HTR-8/SVneo (cell line): ENCODE measurements at places on chromosomes 5 and 9.
A peak's percentile ranks its signal among the peaks of the same experiment; 100 is the strongest.

DNA sequence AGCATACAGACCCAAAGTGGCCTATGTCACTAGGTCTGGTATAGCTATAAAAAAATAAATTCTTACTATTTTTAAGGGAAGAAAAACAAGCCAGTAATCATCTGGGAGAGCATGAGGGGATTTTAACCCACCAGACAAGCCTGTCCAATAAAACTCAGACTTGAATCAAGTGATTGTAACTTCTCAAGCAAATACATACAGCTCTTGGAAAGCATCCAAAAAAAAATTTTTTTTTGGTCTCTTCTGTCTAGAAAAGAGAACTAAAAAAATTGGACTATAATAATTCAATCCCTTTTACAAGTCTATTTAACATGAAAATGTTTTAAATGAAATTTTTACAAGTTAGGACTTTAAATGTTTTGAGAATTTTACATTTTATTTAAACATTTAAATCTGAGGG lies 61.7 kb downstream of the FBXL17 start:
- no peak for DNase-seq

GRCh38 chr5:10853154-10853553 lies 92.1 kb upstream of the DAP start:
- DNase-seq: no peak

DNA sequence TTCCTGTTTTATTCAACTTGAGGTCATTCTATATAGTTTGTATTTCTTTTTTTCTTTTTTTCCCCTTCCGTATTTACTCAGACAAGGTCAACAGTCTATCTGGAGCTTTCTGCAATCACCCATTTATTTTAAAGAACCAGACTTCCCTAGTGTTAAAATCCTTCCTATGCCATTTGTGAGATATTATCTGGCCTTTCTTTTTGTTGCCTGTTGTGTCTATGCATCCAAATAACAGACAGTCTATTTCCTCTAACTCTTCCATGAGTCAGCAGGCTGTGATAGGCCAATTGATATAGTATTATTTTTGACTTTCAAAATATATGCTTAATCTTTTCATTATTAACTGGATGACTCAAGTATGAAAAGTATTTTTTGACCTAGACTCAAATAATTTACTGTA lies 291.2 kb upstream of the PTPRD start:
- DNase-seq: no peak

GRCh38 chr5:68252673-68253623 lies 37.4 kb downstream of the PIK3R1 start:
- DNase-seq: peak; percentile 69

- no peak for DNase-seq
Measured at GRCh38 chr5:2048664-2049063, 165.9 kb upstream of the IRX4 start.

DNA sequence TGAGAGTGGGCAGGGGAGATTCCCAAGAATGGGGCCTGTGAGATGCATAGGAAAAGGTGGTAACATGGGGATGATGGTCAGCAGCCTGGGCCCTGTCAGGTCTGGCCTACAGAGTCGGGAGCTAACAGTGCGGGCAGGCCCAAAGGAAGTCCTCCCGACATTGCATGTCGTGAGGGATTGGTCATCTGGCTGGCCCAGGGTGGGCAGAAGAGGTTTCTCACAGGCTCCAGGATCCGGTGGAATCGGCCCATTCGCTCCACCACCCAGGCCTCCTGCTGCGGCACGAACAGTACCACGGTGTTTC lies 514 bp downstream of the STOML2 start:
- no peak for DNase-seq

DNA sequence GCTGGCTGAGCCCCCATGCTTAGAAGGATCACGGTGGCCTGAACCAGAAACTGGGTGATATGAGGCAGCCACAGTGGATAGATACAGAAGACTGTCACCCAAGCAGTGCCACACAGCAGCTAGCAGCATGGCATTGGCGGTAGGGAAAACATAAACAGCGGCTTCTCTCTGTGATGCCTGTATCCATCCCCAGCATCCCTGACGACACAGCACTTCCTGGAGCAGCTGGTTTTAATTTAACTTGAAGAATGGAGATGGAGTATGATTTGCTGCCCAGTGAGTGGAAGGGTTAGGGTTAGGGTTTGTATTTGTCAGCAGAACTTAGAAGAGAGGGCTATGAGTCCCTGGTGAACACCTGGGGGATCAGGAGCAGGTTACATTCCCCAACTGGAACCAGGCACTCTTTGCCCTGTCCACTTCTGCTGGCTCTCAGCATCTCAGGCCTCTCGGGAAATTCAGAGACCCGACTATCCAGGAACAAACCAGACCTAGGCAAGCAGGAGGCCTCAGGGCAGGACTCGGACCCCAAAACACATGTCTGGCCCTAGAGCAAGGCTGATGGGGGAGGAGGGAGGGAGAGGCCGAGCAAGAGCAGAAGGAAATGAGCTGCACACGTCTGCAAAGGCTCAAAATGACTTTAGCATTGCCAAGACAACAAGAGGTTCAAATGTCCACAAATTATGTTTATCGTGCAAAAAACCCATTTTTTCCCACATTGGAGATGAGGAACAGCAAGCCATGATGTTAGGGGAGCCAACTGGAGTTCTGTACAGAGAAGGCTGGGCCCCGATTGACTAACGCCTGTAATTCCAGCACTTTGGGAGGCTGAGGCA lies 6.5 kb upstream of the GGTA1 start:
- DNase-seq: no peak

DNA sequence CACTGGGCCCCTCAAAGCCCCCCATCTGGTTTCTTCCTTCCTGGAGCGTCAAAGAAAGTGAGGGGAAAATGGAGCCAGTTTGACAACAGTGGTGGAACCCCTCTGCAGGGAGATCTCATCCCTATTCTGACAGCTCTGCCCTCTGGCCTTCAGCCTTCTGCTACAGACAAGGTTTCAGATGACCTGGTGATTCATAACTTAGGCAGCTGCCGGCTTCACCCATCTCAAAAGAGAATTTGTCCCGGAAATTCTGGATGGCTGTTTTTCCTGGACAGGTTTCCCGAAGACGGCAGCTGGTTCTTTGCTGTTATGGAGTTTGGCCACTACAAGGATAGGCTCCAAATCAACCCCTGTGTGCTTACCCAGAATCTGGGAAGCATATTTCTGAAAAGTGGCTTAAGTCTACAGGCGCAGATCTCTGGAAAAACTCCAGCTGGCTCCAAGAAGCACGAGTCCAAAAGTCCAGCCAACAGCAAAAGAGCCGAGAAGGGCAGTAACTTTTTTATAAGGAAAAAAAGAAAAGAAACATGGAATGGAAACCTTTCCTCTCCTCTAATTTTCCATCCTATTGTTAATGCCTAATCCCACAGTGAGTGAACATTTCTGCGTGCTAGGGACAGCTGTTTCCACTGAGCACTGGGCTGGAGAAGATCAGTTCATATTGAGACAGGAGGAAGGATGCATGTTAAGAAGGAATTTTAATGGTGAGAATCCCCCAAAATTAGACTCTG lies 54.5 kb downstream of the ZNF366 start:
- DNase-seq: peak; percentile 80

GRCh38 chr9:137306850-137307254 lies 4.8 kb upstream of the NRARP start:
- DNase-seq: no peak

DNA sequence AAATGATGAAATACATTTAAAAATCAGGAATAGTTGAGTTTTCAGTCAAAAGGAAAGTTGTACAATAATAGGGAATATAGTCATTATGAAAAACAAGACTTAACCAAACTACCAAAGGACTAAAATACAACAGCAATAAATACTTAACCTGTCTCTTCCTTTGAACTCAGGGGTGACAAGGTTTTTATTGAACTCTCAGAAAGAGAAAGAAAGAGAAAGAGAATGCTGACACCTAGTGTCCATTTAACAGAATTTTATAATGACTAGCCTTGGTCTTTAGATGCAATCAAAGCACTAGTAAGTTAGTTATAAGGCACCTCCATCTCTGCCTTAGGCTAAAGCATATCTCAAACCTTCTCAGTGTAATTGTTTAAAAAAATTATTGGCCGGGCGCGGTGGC lies 47.5 kb downstream of the UIMC1 start:
- DNase-seq: peak; percentile 38

DNA sequence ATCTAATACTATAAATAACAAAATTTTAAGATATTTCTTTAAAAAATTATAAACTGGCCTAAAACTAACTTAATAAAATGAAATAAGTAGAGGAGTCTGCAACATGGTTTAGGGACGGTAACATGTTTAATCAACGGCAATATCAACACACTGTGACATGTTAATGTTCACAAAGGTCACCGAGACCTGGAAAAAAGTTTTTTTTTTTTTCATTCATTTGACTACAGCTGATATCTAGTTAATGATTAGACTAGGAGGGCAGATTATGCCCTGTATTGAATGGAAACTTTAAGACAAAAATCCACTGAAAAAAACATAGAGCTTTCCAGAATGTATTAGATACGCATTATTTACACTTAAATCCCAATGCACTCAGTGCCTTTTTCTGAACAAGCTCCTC lies 67.0 kb upstream of the CDK5RAP2 start:
- DNase-seq: no peak

DNA sequence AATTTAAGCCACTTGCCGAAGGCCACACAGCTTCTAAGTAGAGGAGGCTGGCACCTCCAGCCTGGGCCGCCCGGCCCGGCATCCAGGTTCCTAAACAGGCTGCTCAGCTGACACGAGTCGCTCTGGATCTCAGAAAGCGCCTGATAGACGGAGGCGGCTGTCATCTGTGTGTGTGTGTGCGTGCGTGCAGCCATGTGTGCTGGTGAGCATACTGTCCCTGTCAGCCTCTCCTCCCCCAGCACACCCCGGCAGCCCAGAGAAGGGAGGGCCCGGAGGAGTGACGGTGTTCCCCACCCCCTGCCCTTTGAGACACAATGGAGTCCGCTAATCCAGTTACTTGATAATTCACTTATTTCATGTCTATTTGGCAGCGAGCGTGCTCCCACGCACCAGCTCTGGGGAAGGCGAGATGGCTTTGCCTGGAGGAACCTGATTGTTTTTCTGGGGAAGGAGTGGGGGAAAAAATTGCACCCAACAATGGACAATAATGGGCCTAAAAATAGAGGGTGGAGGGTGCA lies 20.0 kb downstream of the NTNG2 start:
- no peak for DNase-seq

- DNase-seq: no peak
Measured at GRCh38 chr9:137247135-137247915, 3.8 kb upstream of the STPG3 start.

GRCh38 chr5:84550222-84550621 lies 165.5 kb upstream of the EDIL3 start:
- no peak for DNase-seq

GRCh38 chr9:91760906-91761305 lies 189.1 kb downstream of the ROR2 start:
- no peak for DNase-seq

GRCh38 chr9:123406691-123407216 lies 50.8 kb downstream of the CRB2 start:
- DNase-seq: no peak

GRCh38 chr9:130480673-130481072 lies 35.9 kb downstream of the ASS1 start:
- no peak for DNase-seq

- no peak for DNase-seq
Measured at GRCh38 chr9:104775976-104776375, 12.0 kb downstream of the NIPSNAP3B start.

DNA sequence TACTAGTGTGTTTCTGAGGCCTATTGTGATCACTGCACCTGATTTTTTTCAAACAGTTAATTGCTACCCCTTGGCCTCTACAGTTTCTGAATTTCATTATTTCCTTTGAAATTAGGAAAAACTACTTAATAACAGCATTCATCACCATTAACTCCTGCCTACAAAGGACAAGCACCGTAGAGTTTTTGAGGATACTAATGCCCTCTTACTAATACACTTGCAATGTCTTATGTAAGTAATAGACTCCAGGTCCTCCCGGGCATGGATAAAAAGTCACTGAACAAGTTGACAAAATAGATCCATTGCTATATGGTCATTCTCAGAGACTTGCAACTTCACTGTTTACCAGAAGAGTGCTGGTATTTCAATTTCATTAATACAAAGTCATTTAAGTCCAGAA lies 1172.5 kb downstream of the CDH12 start:
- DNase-seq: no peak

- DNase-seq: no peak
Measured at GRCh38 chr5:31469466-31469865, 62.4 kb downstream of the DROSHA start.

GRCh38 chr9:99807276-99807852 lies 14.3 kb upstream of the NR4A3 start:
- DNase-seq: peak; percentile 49

DNA sequence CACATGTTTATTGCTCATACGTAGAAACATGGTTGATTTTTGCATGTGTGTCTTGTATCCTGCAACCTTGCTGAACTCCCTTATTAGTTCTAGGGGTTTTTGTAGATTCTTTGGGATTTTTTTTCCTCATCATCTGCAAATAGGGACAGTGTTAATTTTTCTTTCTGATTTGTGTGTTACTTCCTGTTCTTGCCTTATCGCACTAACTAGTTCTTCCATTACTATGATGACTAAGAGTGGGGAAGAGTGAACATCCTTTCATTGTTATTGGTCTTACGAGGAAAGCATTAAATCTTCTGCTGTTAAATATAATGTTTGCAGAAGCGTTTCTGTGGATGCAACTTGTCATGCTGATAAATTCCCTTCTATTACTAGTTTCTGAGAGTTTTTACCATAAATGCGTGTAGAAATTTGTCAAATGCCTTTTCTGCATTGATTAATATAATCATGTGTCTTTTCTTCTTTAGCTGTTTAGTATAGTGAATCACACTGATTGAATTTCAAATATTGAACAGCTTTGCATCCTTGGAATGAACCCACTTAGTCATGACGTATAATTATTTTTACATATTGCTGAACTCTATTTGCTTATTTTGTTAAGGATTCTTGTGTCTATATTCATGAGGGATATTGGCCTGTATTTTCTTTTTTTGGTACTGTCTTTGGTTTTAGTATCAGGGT lies 32.1 kb upstream of the RNF130 start:
- no peak for DNase-seq

DNA sequence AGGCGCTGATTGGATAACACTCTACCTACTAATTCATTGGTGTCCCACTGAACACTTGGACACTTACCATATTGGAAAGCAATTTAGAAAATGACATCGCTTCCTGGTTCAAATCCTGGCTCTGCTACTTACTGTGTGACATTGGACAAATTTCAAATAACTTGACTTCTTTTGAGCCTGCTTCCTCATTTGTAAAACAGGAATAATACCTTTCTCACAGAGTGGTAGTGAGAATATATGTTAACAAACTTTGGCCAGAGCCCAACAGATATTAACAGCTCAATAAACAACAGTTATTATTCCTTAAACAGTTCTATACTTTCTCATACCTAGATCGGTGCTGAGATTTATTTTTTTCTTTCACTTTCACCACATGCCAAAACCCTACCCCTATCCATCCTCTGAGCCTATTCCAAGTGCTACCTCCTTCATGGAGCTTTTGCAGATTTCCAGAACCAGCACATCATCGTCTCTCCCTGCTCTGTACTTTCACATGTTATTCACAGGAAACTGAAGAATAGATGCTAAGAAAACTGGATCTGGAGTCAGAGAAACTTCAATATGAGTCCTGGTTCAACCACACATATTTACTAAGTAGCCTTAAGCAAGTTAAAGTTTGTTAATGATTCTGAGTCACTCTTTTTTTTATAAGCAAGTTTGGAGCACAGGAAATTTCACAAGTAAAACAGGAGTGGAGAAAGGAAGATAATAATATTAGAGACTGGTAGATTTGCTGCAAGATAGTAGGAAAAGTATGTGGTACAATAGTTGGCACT lies 92.3 kb downstream of the STRBP start:
- no peak for DNase-seq

- no peak for DNase-seq
Measured at GRCh38 chr5:56941981-56942380, 9.9 kb downstream of the MIER3 start.

- DNase-seq: peak; percentile 25
Measured at GRCh38 chr5:133753856-133754255, 141.5 kb upstream of the FSTL4 start.
